ENCODE measurements at places on chromosomes 1 and 21.

DNA sequence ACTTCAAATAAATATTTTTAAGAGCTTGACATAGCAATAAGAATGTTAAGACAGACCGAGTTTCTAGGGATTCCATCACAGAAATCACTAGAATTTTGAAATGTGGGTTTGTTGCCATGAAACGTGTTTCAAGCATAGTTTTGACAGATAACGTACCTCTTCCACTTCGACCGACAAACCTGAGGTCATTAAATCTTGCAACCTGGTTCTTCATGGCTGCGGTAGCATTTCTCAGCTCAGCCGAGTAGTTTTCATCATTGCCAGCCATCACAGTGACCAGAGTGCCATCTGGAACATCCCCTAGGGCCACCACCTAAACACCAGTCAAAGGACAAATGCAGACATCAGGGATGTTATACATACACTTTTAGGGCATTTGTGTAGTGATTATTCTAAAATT lies 168.7 kb downstream of the RUNX1 start:
- DNase-seq = no peak

DNA sequence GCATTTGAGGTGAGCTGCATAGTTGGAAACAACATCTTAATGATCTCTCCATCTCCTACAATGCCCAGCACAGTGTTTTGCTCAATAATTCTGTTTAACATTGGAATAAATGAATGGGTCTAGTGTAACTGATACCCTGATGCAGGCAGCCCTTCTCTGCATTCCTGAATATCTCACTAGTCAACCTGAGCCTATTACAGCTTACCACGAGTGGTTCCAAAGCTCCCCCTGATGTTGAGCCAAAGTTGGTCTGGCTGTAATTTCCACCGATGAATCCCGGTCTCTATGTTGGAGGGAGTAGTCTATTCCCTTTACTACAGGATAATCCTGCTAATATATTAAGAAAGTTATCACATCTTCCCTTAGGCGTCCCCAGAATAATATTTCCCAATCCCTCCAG lies 63.8 kb downstream of the ZBTB18 start:
- DNase-seq = no peak

DNA sequence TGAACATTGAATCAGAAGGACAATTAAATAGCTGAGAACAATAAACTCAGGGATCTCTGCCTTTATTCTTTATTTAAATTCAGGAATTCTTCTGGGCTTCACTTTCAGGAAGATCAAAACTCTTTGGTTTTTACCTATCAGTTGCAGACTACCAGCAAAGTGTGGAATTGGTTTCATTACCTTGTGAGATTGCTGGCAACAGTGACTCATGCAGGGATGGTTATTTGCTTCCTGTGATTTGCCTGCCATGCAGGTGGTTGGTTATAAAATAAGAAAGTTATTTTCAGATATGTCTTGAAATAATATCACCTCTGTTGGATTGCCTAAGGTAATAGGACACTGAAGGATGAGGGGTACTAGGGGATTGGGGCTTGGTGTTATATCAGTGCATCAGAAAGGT lies 204.6 kb downstream of the PTBP2 start:
- DNase-seq = no peak

GRCh38 chr1:20028726-20029125 lies 41.3 kb upstream of the PLA2G5 start:
- DNase-seq = no peak

DNA sequence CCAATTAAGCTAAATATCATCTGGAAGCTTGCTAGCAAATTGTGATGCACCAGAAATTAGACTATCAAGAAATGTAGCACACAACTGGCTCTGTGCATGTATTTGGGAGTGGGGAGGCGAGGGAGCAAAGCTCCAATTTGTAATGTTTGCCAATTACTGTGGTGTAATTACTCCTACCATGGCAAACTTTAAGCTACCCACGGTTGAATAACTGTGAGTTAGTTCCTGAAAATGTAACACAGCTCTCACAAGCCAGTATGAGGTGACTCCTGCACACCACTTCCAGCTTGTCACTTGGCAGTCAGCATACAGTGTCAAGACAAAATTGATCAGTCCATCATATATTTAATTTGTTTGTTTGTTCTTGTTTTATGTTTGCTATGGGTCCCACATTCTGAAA lies 141.2 kb downstream of the TM2D1 start:
- no peak for DNase-seq

DNA sequence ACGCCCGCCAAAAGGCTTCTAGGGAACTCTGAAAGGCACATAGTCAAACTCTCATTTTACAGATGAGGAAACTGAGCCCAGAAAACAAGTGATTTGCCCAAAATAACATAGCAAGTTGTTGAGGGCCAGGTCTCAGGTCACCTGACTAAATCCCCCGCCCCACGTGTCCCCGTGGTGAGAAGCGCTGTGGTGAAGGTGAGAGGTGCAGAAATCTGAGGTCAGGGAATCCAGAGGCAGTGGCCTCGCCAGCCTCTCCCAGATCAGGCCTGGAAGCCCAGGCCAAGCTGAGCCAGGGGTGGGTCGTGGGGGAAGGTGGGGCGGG lies 5.1 kb downstream of the HDGF start:
- DNase-seq = no peak

DNA sequence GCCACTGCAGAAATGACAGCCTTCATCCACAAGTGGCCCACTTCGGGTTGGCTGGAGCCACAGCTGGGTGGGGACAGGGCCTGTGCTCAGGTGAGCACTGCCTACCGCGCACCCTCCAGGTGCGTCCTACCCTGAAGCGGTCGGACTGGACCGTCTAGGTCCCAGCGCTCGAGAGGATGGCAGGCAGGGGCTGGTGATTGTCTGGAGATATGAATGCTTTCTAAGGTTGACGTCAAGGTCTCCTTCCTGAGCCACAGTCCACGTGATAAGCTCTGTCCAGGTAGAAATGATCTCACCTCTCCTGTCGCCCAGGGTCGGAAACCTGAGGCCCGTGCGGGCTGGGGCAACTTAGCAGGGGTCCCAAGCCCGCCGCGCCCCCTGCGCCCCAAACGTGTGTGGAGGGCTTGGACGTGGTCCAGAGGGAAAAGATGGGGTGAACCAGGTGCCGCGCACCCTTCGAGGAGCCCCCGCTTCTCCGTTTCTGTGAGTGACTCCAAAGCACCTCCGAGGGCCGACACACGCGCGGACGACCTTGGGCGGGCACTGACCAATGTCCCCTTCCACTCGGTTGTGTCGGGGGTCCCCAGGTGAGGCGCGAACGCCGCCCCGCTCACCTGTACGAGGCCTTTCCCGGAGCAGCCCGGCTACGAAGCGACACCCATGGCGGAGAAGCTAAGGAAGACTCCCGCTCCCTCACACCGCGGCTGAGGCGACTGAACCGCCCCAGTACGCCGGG lies 853 bp upstream of the DOP1B start:
- DNase-seq = no peak

DNA sequence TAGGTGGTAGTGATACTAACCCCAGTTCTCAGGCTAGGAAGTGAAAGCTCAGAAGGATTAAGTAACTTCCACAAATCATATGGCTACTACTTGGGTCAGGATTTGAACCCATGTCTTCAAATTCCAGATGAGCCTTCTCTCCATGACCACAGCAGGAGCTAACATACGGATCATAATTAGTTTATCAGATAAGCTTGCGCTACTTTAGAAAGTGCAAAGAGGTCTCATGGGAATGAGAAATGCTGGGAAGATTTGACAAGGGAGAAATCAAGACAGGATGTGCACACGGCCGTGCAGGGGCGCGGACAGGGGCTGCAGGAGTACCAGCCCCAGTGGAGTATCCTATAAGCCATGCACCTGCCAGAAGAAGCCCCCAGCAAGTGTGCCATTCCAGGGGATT lies 5.2 kb downstream of the PLEKHA6 start:
- no peak for DNase-seq

- DNase-seq = no peak
Observed at GRCh38 chr1:110879758-110880606, 7.0 kb downstream of the CD53 start.

DNA sequence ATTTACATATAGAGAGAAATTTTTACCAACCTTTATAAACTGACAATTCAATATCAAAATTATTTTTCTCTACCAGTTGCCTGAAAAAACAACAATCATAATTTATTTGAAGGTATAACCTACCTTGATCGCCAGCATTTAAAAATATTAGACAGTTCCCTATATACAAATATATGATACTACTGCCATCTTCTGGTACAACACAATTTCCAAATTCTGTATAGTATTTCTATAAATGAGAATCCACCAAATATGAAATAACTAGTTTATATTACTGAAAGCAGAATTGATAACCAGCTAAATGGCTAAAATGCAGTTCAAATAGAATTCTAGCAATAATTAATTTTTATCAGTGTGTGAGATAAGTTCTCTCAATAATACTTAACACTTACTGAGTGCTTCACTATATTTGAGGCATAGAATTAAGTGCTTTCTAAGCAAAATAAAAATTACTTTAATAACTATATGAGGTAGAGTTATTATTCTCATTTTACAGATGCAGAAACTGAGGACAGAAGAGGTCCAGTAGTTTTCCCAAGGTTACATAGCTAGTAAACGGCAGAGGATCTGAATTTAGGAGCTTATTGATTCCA lies 75.6 kb downstream of the PIGK start:
- no peak for DNase-seq

- no peak for DNase-seq
Observed at GRCh38 chr1:97551113-97551512, 369.7 kb downstream of the DPYD start.

DNA sequence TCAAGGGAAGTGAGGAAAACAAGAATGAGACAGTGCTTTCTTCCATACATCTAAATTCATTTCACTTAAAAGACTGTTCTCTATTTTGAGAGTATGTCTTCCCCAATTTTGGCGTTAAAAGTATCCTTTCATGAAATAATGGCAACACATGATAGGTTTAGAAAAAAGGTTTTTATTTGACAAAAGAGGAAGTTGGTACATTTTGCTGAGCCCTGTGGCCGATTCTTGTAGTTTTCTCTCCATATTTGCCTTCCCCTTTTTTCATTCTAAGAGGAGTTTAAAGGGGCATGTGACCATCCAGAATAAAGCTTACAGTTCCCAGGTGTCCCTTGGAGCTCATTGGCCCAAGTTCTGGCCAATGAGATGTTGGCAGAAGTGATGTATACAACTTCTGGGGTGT lies 140.4 kb upstream of the KCNE2 start:
- no peak for DNase-seq

GRCh38 chr1:165414620-165415019 lies 30.3 kb downstream of the RXRG start:
- no peak for DNase-seq

GRCh38 chr1:28895896-28896608 lies 18.3 kb upstream of the EPB41 start:
- DNase-seq = no peak

DNA sequence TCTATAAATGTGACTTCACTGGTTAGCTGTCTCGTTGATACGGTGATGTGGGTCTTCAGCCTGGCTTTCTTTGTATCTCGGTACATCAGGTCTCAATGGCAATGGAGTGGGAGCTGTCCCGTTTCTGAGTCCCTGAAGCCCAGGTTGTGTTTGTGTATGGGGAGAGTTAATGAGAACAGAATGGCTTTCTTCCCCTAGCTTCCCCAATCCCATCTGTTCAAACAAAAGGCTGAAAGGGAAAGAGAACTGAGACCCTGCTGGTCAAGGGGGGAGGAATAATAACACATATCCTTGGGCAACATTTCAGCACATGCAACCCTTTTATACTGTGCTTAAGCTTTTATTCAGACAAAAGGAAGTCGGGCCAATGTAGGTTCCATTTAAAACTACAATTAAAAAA lies 28.4 kb upstream of the CASQ2 start:
- no peak for DNase-seq

GRCh38 chr1:56584910-56585528 lies 5.7 kb upstream of the PLPP3 start:
- no peak for DNase-seq

DNA sequence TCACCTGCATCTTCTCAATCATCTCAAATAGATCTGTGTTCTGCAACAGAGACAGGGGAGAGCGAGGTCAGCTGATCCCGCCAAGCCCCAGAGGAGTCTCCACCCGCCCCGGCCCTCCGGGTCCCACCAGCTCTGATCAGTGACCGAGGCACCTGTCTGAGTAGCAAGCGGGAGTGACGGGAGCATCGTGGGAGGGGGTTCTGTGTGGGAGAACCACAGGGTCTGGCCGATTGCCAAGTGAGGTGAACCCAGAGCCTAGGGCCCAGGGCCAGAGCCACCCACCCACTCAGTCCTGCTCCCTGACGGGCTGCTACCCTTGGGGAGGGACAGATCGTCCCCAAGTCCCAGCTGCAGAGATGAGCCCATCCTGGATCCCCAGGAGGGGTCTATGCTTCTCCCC lies 49.1 kb downstream of the RAP1GAP start:
- no peak for DNase-seq

DNA sequence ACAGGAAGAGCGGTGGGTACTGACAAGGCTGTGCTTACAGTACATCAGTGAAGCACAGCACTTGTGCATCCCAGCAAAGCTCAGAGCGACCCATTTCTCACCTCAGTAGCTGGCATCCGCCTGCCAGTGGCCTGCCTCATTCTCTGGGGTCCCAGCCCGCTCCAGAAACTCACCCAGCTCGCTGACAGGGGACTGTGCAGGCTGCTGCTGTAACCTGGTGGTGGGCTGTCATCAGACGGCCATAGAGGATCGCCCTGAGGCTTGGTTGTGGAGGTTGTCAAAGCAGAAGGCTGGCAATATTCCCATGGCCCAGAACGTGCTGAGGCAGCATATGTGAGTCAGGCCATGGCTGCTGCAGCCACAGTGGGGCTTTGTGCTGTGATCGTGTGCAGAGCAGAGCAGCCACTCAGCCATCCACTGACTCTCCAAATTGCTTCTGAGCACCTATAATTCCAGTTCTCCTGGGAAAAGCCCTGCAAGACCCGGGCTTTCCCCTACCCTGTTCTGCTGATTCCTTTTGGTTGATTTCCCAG lies 13.6 kb upstream of the GPR137B start:
- DNase-seq = no peak

GRCh38 chr1:97433094-97433823 lies 487.6 kb downstream of the DPYD start:
- no peak for DNase-seq

DNA sequence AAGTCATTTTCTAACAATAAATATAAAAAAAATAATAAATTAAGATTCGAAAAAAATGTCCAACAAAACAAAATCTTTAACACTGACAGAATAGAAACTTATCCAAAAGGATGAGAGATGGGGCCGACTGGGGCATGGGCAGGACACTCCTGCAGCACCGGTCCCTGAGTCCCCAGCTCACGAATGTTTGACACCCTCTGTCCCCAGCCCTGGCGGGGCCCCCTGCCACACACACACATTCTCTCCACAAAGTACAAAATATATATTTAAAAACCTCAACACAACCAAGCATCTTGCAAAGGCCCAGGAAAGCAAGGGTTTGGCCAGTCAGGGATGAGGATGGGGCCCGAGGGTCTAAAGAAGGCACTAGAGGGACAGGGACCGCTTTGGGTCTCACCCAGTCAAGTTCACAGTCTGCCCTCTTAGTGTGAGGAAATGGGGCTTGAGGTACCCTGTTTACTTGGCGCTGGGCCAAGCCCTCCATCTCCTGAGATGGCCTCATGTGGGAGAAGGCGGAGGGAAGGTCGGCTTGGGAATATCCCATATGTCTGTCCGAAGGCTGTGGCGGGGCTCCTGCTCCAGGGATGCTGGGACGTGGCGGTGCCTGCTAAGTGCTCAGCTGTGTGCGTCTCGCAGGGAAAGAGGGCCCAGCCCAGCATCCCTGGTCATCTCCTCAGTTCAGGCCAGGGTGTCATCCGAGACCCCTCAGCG lies 31.3 kb downstream of the EPHA2 start:
- DNase-seq = no peak
